CD4-positive, alpha-beta T cell treated with Interferon gamma for 1 hour (primary cell): ENCODE measurements at places on chromosomes 6 and 20.
A peak's percentile ranks its signal among the peaks of the same experiment; 100 is the strongest.

DNA sequence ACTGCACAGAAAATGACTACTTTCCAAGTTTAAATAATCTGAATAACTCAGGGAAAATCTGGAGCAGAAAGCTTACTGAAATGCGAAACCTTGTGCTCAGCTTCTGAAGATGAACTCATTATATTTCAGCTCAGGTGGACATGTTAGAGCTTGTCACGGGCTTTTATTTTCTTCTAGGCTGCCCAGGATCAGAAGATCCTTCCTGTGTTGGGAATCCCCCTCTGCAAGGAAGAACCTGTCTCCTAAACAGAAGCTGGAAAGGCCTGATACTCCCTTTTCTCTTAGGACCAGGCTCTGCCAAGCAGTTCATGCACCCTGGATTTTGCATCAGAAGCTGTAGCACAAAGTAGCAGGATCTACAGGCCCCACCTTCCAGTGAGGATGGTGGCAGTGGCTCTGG lies 5.1 kb upstream of the SLC2A12 start:
- no peak for DNase-seq

GRCh38 chr6:123888771-123889513 lies 85.3 kb downstream of the NKAIN2 start:
- no peak for DNase-seq

- DNase-seq, result no peak
These were observed 105.7 kb downstream of the RNASET2 start for GRCh38 chr6:166850677-166851076.

GRCh38 chr20:14830466-14830865 lies 493.1 kb upstream of the FLRT3 start:
- DNase-seq, result no peak

DNA sequence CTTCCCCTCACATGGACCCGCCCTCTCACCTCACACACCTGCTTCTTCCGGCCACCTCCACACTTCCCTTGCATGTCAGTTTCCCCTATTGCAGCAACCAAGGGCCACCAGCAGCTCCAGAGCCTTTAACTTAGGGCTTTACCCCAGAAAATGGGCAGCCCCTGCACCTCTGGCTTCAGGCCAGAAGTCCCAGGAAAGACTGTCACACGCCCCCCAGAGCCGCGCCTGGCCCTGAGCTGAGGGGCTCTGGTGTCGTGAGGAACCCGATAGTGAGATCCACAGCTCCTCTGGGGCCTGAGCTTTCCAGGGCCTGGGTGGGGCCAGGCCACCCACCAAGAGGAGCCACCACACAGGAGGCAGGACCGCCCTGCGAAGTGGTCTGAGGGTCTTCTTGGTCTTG lies 182.4 kb downstream of the DLL1 start:
- no peak for DNase-seq

DNA sequence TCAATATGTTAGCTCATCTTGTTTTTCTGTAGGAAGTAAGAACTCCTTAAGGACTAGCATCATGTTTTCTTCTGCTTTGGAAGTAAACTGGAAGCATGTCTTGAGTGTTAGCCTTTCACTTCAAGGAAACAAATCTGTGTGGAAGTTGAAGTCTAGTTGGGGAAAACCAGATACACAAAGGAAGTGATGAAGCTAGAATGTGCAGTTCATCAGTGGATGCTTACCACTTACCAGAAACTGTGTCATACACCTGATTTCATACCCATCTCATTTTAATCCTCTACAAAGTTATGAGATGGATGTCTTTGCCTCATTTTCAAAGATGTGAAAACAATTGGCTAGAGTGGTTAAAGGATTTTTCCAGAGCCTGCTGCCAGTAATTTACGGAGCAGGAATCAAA lies 75.8 kb downstream of the TMEM170B start:
- DNase-seq, result no peak

- DNase-seq, result no peak
These were observed 43.2 kb downstream of the YTHDF1 start for GRCh38 chr20:63172726-63173125.

- DNase-seq, result no peak
These were observed 116.0 kb downstream of the LRRC1 start for GRCh38 chr6:53910834-53911233.

GRCh38 chr6:129733290-129733689 lies 23.3 kb upstream of the ARHGAP18 start:
- DNase-seq, result no peak

GRCh38 chr6:53858913-53859312 lies 64.1 kb downstream of the LRRC1 start:
- DNase-seq, result no peak

DNA sequence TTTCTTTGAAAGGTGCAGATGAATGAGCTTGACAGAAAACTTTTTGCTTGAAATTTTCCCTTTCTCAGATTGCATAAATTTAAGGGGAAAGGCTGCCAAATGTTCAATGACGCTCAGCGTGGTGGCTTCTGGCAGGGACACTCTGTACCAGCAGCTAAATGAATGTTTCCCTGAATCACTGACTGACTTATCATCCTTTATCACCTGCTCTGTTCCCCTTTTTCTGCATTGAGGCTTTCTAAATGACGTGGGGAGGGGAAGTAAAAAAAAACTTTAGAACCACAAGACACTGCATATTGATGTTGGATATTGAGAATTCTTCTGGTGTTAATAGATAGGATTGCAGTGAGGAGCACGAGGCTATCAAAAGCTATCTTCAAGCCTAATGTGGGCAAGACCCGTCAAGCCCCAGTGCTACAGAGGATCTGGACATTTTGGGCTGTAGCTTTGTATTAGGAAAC lies 46.9 kb upstream of the ENPP5 start:
- no peak for DNase-seq

DNA sequence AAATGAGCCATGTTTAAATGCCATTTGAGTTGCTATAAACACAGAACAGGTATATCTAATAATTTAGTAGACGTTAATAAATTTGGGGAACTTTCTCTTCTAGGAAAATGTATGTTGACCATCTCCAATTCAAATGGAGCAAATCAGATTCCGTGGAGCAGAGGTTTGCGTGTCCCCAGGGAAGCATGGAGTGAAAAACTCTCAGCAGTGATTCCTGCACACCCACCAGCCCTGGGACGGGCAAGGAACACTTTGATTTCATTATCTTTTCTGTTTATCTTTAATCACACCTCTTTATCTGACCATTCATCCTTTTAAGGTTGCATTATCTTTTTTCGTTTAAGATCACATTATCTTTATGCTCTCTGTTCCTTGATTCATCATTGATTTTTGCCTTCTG lies 95.0 kb downstream of the RNASET2 start:
- no peak for DNase-seq

- no peak for DNase-seq
These were observed 14.8 kb downstream of the ITPA start for GRCh38 chr20:3223994-3224680.

GRCh38 chr6:45661661-45662060 lies 283.9 kb upstream of the SUPT3H start:
- no peak for DNase-seq

DNA sequence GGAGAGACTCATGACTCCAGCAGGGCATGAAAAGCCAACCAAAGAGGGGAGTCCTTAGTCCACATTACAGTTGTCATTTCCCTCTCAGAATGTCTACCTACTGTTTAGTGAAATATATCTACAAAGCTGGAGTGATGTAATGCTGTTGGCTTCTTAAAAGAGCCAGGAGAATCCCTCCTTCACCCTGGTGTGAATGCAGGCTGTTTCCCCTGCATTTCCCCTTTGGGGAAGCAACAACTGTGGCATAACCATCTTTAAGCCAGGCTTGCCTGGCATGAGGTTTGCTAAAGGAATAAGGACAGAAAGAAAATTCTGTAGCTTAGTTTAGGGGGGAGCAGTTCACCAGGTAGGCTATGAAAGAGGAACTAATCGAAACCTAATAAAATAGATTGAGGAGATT lies 129.5 kb downstream of the CRYBG1 start:
- DNase-seq, result no peak

DNA sequence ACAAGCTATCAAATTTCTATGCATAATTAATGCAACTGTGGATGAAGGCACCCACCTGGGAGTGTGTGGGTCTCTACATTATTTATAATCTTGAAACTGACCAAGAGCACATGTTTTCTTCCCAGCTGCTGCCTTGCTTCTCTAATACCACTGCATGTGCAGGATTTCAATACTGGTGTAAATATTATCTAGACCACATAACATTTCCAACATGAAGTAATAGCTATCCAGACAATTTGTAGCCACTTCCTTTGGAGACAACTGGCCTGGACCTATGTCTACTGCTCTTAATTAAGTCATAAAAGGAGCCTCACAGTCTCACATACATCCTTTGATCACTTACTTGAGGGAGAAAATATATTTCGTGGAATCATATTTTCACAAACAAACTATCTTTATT lies 180.7 kb downstream of the HIVEP2 start:
- DNase-seq, result no peak

DNA sequence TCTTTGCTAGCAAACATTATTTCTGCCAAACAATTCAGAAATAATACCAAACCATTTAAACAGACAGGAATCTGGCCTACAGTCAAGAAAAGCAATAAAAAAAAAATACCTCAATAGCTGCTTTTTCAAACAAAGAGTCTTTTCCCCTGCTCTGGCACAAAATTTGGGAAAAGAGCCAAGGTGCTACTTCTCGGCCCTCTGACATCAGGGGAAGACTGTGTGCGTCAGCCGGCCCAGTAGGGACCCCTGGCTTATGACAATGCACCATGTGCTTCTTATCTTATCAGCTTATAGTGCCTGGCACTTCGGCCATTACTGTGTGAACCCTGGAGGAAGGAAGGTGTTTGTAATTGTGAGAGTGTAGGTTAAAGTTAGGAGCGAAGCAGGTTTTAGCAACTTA lies 89.4 kb downstream of the PDE10A start:
- no peak for DNase-seq

- no peak for DNase-seq
These were observed 9.6 kb upstream of the NRM start for GRCh38 chr6:30700340-30700739.

DNA sequence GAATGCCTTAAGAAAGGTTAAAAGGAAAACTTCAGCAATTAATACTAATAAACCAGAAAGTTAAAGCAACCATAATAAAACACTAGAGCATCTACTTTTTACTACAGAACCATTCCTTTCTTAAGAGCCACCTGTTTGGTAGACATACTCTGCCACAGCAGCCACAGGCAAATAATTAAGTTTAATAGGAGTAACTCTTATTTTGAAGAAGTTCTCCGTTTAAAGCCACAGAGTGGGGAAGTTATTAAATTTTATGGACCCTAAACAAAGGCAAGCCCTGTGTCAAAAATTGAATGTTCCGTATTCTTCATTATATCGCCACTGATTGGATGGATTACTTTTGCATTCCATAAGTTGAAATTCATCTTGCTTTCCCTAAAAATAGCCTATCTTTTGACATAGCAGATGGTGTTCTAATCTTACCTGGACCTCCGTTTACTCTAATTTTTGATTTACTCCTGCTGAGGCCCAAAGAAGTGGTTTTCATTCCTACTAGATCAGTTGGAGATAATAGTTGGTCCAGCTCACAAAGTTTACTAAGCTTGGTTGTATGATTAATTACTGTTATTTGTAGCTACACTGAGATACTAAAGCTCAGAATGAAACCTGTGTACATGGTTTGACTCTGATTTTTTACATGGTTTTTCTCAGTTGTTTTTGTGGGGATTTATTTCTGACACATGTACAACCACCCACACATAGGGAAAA lies 140.4 kb upstream of the SUPT3H start:
- no peak for DNase-seq

DNA sequence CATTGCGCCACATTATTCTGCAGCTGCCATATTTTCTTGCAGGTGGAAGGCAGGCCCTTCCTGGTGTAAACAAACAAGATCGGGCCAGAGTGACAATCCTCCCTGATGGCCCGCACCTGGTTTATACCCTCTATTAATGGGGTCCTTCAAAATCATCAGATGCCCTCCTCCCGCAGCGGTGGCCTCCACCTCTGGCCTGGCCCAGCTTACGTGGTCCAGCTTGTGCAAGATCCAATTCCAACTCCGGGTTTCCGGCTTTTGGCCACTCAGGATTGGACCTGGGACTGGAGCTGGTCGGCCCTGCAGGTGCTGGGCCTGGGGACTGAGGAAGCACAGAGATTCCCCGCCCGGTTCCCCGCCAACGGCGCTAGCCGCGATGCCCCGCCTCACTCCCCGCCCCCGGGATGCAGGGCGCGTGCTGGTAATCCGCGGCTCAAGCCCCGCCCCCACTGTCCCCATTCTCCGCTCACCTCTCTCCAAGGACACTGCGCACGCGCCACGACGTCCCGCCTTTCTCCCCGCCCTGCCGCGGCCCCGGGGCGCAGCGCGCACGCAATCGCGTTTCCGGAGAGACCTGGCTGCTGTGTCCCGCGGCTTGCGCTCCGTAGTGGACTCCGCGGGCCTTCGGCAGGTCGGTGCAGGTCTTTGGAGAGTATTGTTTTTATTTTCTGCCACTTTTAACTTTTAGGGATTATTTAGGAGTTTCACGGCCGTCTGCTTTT lies at the start of gene TMEM14B:
TSS of gene TMEM14B (plus strand) at position 555 of the 722 bp plus-strand sequence. CDS start 1,441 bp downstream, outside the sequence.
- DNase-seq, result peak; percentile 98

DNA sequence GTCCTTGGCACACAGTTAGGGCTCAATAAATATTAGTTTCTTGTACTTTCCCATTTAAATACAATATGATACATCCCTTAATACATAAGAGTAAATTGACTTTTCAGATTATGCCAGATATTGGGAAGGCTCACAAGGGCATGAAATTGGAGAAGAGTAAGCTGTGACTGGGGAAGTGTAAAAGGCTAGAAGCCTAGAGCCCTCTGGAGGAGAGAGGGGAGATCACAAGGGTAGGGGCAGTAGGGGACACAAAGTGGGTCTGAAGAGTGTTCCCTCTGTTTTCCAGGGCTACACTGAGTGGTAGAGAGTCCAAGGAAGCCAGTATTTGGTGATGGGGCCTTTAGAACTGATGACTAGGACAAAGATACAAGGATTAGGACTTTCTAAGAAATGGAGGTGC lies 562.9 kb upstream of the CHD6 start:
- no peak for DNase-seq

DNA sequence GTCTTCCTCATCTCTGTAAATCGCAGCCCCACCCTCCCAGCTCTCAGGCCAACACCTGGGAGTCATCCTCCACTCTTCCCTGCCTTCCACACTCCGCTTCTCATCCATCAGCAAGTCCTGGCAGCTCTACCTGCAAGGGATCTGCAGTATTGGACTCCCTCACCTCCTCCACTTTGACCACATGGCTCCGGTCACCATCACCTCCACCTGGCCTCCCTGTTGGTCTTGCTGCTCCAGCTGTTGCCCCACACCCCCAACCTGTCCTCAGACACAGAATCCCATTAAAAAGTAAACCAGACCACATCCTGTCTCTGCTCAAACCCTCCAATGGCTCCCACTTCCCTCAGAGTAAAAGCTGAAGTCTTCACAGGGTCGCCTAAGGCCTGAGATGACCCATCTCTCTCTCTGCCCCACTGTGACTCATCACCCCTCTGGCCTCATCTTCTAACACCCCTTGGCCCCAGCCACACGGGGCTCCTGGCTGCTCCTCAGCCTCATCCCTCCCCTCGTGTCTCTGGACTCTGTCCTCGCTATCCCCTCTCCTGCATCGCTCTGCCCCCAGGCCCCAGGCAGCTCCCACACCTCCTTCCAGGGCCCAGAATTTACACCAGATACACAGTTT lies 185.1 kb upstream of the SULF2 start:
- DNase-seq, result no peak

DNA sequence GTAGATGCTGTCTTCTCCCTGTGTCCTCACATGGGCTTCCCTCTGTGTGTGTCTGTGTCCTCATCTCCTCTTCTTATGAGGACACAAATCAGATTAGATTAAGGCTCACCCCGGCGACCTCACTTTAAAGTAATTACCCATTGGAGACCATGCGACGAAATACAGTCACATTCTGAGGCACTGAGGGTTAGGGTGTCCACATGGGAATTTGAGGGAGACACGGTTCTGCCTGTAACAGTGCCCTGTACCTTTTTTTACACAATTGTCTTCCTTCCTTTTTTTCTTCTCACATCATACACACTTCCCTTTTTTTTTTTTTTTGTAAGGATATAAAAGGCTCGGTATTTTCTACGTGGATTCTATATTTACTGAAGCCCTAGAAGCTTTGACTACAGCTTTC lies 48.9 kb downstream of the DEK start:
- no peak for DNase-seq
